ENCODE measurements at places on chromosomes 7 and 10.

GRCh38 chr10:97053276-97053675, 132.5 kb downstream of the SLIT1 start:
- DNase-seq, result no peak

DNA sequence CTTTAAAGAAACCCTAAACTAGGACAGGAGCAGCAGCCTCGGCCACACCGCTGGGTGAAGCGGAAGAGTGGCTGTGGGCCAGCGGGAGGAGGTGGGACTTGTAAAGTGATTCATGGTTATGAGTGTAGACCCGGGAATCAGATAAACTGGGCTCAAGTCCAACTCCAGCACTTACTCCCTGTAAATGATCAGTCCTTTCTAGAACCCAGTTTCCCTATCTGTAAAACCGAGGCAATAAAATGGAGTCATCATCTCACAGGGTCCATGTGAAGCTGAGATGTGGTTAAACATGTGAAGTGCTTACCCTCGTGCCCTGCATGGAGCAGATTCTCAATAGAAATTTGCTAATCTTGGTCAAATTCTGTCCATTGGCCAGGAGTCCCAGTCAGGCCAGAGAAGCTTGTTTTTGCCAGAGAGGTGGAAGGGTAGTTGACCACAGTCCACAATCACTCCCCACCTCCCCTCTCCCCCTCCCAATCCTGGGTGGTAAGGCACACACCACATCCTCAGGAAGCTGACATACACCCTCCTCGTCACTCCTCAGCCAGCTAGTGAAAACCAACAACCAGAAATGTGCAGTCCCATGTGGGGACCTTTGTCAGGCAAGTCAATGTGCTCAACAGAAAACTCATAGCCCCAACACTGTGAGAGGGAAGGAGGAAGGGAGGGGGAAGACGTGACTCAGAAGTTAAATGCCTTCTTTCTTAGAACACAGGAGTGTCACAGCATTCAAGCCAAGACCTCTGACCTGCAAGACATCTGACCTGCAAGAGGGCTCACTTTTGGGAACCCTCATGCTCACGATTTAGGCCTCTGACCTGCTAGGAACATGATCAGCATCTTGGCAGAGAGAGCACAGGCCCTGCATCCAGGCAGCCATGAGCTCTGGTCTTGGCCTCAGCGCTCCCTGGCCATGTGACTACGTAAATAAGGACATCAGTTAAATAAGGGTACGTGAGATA, 145.1 kb downstream of the PLXNA4 start:
- peak; percentile 82 for DNase-seq

- no peak for DNase-seq
Observed at GRCh38 chr7:148515728-148516695, 74.6 kb upstream of the C7orf33 start.

DNA sequence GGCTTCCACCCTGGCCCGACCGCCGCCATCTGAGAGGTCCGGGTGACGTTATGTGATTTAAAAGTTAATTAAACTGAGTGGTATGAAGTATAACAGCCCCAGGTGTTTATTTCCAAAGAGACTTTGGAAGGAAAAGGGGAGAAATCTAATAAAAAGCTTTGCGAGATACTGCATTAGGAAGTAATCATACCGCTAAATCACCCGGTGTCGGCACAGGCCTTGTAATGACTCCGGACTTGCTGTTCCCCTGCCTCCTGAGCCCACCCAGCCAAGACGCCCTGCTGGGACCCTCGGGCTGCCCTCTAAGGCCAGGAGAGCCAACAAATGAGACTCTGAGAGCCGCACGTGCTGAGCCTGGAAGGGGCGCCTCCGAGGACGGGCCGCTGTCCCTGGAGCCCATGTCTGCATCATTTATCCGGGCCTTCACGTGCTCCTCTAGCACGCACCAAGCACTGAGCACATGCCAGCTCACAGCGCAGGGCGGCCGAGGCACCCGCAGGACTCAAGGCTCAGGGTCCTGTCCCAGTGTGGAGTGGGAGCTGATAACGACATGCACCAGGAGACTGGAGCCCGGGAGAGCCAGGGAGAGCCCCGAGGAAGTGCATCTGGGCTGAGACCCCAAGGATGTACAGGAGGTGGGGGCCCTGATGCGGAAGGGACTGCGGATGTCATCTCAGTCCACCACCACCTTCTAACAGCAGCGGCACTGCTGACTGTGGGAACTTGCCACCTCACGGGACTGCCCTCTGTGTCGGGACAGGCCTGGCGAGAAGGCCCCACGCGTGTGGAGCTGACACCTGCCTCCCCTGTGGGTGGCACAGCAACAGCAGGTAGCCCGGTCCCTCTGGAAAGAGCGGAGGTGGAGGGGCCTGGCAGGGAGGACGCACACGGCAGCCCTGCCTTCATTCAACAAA, 182.7 kb downstream of the ELFN1 start:
- DNase-seq, result no peak

All from skeletal muscle cell (primary cell).